ENCODE measurements at places on chromosomes 11 and 22. TPM values are rescaled to one million over a fixed set of nuclear protein-coding genes. Genes with fewer than 3 reads are reported as not detected.
A peak's percentile ranks its signal among the peaks of the same experiment; 100 is the strongest.

DNA sequence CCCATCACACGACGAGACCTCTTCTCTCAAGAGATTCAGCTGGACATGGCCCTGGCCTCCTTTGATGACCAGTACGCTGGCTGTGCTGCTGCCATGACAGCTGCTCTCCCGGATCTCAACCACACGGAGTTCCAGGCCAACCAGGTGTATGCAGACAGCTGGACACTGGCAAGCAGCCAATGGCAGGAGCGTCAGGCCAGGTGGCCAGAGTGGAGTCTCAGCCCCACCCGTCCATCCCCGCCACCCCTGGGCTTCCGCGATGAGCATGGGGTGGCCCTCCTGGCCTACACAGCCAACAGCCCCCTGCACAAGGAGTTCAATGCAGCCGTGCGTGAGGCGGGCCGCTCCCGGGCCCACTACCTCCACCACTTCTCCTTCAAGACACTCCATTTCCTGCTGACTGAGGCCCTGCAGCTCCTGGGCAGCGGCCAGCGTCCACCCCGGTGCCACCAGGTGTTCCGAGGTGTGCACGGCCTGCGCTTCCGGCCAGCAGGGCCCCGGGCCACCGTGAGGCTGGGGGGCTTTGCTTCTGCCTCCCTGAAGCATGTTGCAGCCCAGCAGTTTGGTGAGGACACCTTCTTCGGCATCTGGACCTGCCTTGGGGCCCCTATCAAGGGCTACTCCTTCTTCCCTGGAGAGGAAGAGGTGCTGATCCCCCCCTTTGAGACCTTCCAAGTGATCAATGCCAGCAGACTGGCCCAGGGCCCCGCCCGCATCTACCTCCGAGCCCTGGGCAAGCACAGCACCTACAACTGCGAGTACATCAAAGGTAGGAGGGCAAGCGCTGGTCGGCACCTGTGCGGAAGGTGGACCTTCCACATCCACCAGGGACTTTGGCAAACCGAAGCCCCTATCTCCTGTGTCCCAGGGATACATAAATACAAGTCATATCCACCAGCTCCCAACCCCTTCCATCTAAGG lies 11.3 kb downstream of the CHRNA10 start:
- DNase-seq = no peak

DNA sequence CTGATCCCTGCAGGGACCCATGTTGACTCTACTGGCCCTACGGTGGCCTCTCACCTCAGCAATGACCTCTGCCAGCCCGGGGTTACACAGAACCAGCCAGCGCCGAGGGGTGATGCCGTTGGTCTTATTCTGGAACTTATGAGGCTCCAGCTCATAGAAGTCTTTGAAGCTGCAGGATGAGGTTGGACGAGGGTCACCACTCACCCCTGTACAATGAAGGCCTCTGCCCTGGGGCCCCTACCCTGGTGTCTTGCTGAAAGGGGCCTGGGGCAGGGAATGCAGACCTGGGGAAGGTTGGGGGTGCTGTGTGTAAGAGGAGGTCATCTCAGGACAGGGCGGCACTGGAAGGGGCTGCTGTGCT lies 6.8 kb downstream of the PYGM start:
- DNase-seq = no peak

DNA sequence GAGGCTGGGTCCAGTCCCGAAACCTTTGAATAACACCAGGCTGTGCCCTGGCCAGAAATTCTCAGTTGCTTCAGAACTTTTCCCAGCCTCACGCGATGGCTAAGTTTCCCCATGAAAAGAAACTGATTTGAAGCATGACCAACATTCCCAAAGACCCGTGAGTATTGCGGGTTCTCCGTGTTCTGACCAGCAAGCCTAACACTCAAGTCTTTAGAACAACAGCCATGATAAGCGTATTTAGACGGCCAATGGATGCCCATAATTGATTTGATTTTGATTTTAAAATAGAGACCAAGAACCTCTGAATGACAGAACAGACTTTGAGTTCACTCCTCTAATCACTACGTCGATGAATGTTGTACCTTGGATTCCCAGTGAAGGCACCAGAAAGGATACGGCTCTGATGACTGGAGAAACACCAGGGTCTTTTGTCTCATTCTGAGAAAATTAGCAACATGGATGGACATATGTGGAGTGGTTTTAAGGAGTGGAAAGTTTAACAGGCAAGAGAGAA lies 43.9 kb downstream of the ZNF280B start:
- DNase-seq = no peak

GRCh38 chr11:27356624-27357222 lies 6.3 kb downstream of the CCDC34 start:
- DNase-seq = no peak

DNA sequence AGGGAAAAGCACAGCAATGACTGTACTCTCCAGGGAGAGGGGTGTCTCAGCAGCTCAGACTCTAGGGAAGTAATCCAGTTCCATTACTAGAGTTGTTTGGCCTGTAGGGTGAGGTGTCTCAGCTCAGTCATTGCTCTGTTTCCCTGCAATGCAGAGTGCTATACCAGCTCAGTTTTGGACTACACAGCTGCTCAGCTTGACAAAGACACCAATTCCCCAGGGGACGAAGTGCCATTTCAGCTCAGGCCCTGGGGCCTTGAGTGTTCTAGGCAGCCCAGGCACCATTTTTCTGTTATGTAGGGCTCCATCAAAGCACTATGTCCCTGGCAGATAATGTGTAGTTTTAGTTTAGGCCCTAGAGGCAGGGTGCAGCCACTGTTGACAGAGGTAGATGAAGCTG lies 18.2 kb downstream of the CALCB start:
- no peak for DNase-seq

DNA sequence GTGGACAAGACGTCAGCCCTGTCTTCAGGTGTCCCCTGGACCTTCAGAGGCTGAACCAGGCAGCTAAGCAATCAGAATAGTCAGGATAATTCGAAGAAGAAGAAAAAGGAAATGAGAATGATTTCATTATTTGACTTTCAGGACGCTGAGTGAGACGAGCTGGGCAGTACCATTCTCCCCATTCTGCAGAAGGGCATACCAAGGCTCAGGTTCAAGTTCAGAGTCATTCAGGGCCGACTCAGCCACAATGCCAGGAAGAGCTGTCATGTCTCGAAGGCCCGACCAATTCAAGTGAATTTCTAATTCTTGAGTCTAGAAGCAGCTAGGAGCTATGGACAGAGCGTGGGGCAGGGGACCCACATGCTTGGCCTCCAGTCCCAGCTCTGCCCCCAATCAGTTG lies 33.8 kb upstream of the CD82 start:
- DNase-seq = no peak

DNA sequence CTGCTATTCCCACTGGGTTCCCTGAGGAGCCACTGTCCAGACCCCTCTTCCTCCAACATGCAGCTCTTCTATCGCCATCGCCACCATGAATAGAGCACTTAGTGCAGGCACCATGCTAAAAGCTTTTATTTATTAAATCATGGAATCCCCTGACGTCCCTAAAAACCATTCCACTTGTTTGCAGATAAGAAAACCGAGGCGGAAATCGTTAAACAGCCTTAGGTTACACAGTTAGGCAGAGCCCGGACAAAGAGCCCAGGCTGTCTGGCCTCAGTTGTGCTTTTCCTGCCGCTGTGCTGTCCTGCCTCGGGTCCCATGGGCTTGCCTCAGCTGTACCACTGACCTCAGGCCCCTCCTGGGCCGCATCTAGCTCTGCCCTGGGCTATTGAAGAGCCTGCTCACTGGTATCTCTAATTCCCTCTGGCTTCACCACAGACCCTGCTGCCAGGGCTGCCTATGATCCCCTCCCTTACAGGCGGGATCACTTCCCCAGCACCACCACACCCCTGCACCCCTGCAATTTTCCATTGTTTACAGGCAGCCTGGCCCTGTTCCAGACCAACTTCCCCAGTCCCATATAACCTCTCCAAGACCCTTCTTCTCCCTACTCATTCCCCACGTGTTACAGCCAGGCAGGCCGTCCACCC lies 13.0 kb upstream of the TUB start:
- no peak for DNase-seq

SDHAF2 gene
- polyA plus RNA-seq = 74.3 TPM

LINC01488 gene
- 0.71 TPM for polyA plus RNA-seq

SAA2 gene
- 111 TPM for polyA plus RNA-seq

DNAJB7 gene
- polyA plus RNA-seq = 0.66 TPM

DNA sequence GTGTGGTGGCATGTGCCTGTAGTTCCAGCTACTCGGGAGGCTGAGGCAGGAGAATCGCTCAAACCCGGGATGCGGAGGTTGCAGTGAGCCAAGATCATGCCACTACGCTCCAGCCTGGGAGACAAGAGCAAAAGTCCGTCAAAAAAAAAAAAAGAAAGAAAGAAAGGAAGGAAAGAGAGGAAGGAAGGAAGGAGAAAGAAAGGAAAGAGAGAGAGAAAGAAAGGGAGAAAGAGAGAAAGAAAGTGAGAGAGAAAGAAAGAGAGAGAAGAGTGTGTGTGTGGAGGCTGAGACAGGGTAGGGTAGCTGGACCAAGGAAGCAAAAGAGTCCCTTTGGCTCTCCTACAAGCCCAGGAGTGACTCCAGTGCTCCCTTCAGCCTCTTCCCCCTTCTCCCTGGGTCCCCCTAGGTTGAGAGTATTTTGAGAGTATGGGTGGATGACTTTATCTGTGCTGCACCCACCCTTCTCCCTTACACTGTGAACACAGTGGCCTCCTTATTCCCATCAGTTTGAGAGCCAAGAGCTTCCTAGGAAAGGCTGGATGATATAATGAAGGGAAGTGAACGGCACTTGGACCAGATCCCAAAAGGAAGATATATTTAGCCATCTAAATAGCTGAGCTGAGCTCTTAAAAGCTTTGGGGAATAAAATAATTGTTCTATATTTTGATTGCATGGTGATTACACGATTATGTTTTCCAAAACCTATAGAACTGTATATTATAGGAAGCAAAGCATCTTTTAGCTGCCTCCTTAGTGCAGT lies 9.5 kb upstream of the DENND5A start:
- no peak for DNase-seq

DNA sequence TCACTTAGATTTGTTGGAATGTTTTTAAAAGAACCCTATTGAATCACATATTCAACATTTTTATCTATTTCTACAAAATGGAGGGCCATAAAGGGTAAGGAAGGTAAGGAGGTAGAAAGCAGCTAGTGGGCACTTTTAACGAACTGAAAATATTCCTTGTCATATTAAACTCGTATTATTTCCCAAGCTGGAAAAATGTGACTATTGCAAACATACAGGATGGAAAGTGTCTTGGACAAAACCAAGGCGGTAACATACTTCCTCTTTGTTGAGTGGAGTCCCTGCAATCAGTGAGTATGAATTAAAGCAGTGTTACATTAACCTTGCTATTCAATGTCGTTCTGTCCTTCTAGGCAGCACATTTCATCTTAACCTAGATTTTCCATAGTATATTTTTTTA lies 165.6 kb downstream of the RCN1 start:
- no peak for DNase-seq

- DNase-seq = no peak
These were observed 44.9 kb downstream of the ATG16L2 start for GRCh38 chr11:72859126-72859525.

GRCh38 chr11:71574418-71574817 lies 8.3 kb downstream of the KRTAP5-11 start:
- no peak for DNase-seq

MYEOV gene
- not detected for polyA plus RNA-seq

DNA sequence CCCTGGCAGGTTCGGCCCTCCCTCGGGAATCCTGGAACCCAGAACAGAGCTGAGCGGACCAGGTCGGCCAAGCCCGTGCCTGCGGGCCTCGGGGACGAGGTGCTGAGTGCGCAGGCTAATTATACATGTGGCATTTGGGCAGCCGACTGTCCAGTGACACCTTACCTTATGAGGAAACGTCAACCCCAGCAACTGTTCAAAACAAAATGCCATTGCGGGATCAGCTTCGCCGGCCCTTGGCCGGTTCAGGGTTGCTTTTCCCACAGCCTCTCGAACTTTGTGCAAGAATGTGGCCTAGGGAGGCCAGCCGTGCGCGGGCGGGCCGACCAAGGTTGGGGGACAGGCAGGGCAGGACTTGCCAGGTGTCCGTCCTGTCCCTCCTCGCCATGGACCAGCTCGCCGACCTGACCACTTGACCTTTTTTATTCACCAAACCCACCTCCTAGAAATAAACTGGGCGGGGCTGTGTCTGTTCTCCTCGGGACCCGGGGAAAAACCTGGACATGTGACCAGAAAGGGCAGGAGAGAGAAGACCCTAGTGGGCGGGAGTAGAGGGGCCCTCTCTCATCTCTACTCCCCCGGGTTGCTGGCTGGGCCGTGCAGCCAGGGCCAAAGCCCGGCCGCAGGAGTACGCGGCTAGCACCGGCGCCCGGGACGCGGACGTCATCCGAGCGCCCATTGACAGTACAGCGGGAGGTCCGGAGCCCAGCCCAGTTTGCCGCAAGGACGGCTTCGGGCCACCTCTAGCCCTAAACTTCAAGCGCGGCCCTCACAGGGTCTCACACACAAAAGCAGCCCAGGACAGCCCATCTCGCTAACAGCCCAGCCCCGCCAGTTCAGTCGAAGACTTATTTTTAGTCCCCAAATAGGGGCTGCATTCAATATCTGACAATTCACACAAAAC lies 134.3 kb upstream of the C11orf58 start:
- peak; percentile 68 for DNase-seq

GRCh38 chr22:40995821-40996220 lies 44.6 kb downstream of the RBX1 start:
- no peak for DNase-seq

DNA sequence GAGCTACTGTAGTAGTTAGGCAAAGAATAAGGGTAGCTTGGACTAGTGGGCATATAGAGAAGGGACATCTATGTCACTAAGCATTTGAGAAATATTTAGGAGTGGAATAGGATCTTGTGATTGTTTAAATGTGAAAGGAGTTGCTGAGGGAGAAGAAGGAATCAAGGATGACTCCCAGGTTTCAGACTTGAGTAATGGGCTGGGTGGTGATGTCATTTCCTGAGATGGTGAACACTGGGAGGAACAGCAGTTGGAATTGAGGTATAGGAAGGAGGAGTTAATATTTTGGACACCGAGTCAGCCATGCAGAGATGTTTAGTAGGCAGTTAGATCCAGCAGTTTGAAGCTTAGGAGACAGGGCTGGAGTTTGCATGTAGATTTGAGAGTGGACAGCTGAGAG lies 40.1 kb downstream of the REXO2 start:
- DNase-seq = no peak

DNA sequence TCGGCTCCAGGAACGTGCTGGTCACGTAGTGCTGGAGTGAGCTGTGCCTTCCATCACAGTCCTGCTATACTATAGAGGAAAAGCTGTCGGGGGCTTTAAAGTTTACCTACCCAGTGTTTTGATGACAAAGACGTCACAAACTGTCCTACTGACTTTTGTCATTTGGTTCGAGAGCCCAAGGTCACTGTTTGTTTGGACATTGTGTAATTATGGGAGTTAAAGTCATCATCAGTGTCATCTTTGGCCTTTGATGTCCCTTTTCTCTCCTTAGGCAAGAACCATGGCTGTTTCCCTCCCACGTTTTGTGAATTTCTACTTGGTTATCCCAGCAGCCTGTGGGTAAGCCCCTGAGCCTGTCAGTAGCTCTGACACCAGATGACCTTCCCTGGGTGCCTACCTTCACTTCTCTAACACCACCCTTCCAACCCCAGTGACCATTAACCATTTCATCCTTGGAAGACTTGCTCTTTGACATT lies 59.3 kb downstream of the SLC1A2 start:
- DNase-seq = no peak
